Aorta (tissue), 5 donors: ENCODE measurements at places on chromosomes 1 and 21.

GRCh38 chr1:172978595-172978994 lies 72.1 kb downstream of the TNFSF18 start:
- no peak overlapping the region for H3K4me3 ChIP-seq
- H3K27me3 ChIP-seq: no peaks in the 10 kb centered on the region
- H3K27ac ChIP-seq: no peak overlapping the region
- no peaks in the 10 kb centered on the region for H3K4me1 ChIP-seq
- no peaks in the 10 kb centered on the region for H3K36me3 ChIP-seq
- no peak for DNase-seq

DNA sequence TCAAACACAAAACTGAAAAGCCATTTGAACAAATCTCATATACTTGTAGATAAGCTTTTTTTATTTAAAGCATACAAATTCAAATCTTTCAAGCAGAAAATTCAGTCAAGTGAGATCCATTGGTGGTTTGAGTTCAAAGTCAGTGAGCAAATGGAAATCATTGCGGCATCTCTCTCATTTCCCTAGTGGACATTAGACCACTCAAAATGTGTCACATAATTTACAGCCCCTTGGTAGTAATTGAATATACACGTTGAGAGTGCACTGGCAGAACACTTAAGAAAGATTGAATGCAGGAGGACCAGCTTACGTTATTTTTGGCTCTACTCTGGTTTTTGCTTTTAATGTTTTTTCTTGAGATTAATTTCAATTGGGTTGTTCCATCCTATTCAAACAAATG lies 633.7 kb downstream of the USP25 start:
- no peaks in the 10 kb centered on the region for H3K4me1 ChIP-seq
- H3K27ac ChIP-seq: no peak overlapping the region
- no peaks in the 10 kb centered on the region for H3K36me3 ChIP-seq
- no peak for DNase-seq

GRCh38 chr1:117696561-117696960 lies 90.7 kb downstream of the TENT5C start:
- no peak overlapping the region for H3K4me3 ChIP-seq
- H3K27ac ChIP-seq: peak overlapping the region; percentile 99
- H3K27me3 ChIP-seq: no peaks in the 10 kb centered on the region
- H3K4me1 ChIP-seq: no peaks in the 10 kb centered on the region
- DNase-seq: no peak
- H3K36me3 ChIP-seq: no peaks in the 10 kb centered on the region

- H3K27ac ChIP-seq: peak overlapping the region; percentile 39
- H3K36me3 ChIP-seq: no peaks in the 10 kb centered on the region
- H3K27me3 ChIP-seq: no peaks in the 10 kb centered on the region
- H3K4me3 ChIP-seq: no peak overlapping the region
- no peaks in the 10 kb centered on the region for H3K4me1 ChIP-seq
These were observed 2.6 kb upstream of the SLC30A1 start for GRCh38 chr1:211581526-211581925.

- no peaks in the 10 kb centered on the region for H3K4me1 ChIP-seq
- H3K4me3 ChIP-seq: no peak overlapping the region
- DNase-seq: peak; percentile 67
- H3K27me3 ChIP-seq: no peaks in the 10 kb centered on the region
- no peaks in the 10 kb centered on the region for H3K36me3 ChIP-seq
- no peak overlapping the region for H3K27ac ChIP-seq
These were observed 28.8 kb downstream of the ABCG1 start for GRCh38 chr21:42247716-42248115.

DNA sequence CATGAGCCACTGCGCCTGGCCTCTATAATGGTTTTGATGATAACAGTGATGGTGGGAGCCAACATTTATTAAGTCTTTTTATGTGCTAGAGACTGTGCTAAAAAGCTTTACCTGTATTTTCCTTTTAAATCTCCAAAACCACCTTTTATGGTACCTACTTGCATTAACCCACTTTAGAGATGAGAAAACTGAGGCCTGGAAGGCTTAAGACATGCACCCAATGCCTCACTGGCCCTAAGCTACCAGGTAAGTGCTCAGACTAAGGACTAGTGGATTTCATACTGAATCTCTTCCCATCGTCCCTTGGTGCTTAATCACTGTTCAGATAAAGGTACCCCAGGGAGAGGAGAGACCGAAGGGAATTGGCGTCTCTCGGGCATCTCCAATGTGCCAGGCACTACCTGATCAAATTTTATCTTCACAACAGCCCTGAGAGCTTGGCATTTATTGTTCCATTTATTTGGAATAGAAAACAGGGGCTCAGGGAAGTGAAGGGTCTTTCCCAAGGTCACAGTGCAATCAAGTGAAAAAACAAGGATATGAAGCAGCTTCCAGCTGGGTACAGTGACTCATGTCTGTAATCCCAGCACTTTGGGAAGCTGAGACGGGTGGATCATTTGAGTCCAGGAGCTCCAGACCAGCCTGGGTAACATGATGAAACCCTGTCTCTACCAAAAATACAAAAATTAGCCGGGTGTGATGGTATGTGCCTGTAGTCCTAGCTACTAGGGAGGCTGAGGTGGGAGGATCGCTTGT lies 84.2 kb downstream of the LACTBL1 start:
- H3K27ac ChIP-seq: no peak overlapping the region
- H3K4me1 ChIP-seq: no peaks in the 10 kb centered on the region
- H3K4me3 ChIP-seq: no peak overlapping the region
- no peaks in the 10 kb centered on the region for H3K36me3 ChIP-seq
- no peaks in the 10 kb centered on the region for H3K27me3 ChIP-seq

- DNase-seq: peak; percentile 60
- no peaks in the 10 kb centered on the region for H3K36me3 ChIP-seq
- H3K27me3 ChIP-seq: no peaks in the 10 kb centered on the region
- peak overlapping the region; percentile 81 for H3K27ac ChIP-seq
- H3K4me3 ChIP-seq: peak overlapping the region; percentile 77
- H3K4me1 ChIP-seq: no peaks in the 10 kb centered on the region
These were observed 1.0 kb downstream of the GALNT2 start for GRCh38 chr1:230067871-230068620.

GRCh38 chr1:92259350-92259749 lies 39.4 kb downstream of the GLMN start:
- H3K27me3 ChIP-seq: no peaks in the 10 kb centered on the region
- H3K36me3 ChIP-seq: no peaks in the 10 kb centered on the region
- no peak overlapping the region for H3K27ac ChIP-seq
- DNase-seq: no peak

DNA sequence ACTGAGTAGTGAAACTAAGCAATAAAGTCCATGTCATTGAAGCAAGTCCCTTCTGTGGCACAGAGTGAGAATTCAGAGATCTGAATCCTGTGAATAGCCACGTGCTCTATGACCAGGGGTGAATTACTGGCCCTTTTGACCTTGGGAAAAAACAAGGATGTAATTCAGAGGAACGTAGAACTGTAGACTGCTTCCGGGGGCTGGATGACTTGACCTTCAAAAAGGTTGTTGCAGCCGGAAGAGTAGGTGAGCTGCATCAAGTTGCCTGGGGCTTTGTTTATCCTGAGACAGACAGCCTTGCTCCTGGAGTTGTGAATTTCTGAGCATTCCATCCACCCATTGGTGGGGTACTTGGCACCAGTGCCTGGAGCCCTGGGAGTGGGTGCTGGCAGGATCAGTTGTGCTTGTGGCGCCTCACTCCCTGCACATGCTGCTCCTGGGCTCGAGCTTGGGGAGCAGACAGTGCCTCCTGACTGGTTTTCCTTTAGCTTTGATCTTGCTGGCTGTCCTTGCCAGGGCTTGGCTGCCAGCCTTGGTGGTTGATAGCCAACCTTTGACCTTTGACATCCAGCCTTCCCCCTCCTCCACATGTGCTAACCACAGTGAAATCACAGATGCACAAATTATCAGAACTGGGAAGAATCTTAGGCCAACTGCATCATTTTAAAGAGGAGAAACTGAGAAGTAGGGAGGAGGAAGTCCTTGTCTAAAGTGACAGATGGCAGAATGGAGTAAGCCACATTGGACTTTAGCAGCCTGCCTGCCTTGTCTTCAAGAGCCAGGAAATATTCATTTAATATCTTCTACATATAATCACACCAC lies 16.2 kb upstream of the MYOG start:
- no peaks in the 10 kb centered on the region for H3K36me3 ChIP-seq
- no peaks in the 10 kb centered on the region for H3K27me3 ChIP-seq
- H3K27ac ChIP-seq: no peak overlapping the region
- no peak for DNase-seq
- no peaks in the 10 kb centered on the region for H3K4me1 ChIP-seq
- no peak overlapping the region for H3K4me3 ChIP-seq

GRCh38 chr1:71792264-71792663 lies 490.1 kb downstream of the NEGR1 start:
- H3K36me3 ChIP-seq: no peaks in the 10 kb centered on the region
- no peaks in the 10 kb centered on the region for H3K27me3 ChIP-seq
- H3K27ac ChIP-seq: no peak overlapping the region
- H3K4me3 ChIP-seq: no peak overlapping the region
- H3K4me1 ChIP-seq: no peaks in the 10 kb centered on the region

- DNase-seq: no peak
- no peaks in the 10 kb centered on the region for H3K4me1 ChIP-seq
- H3K27ac ChIP-seq: no peak overlapping the region
- no peaks in the 10 kb centered on the region for H3K27me3 ChIP-seq
- no peaks in the 10 kb centered on the region for H3K36me3 ChIP-seq
- no peak overlapping the region for H3K4me3 ChIP-seq
These were observed 730.7 kb upstream of the ZP4 start for GRCh38 chr1:238621405-238621804.

- H3K27ac ChIP-seq: no peak overlapping the region
- H3K27me3 ChIP-seq: no peaks in the 10 kb centered on the region
- no peak overlapping the region for H3K4me3 ChIP-seq
These were observed 66.6 kb downstream of the BACE2 start for GRCh38 chr21:41234569-41234968.
